Pancreas (tissue), 10 donors: ENCODE measurements at places on chromosomes 13 and 19. TPM values are rescaled to one million over a fixed set of nuclear protein-coding genes. Genes with fewer than 3 reads are reported as not detected.

The KLK15 gene
- not detected for total RNA-seq

The AP1M2 gene
- total RNA-seq, result 48.6 TPM

The SLC5A5 gene
- total RNA-seq, result not detected

The C5AR1 gene
- 10.1 TPM for total RNA-seq

The TECR gene
- 59.2 TPM for total RNA-seq

DNA sequence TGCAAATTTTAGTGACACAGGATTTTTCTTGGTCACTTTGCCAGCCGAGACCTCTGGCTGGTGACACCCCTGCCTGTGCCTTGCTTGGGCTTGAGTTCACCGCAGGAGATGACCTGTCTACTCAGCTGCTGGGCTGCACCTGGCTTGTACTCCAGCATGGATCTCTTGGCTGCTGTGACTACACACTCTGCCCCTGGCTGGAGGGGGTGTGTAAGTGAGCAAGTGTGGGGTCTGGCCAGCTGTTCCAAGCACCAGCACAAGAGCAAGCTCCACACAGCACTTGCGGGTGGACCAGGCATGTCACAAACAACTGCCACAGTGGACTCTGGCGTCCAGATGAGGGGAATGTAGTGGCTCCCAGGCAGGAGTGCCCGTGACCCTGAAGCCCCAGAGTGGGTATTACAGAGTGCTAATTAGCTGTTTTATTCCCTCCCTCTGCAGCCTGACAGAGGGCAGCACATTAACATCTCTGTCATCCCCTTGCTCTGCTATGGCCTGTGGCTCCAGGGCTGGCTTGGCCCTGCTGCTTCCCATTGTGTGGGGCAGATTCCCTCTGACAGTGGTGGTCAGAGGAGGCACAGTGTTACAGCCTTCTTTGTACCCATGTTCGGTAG is 1387.2 kb downstream of the OLFM4 start:
- DNase-seq, result no peak

GRCh38 chr13:111326621-111326965 is 6.2 kb downstream of the TEX29 start:
- DNase-seq, result no peak

- no peak for DNase-seq
These were observed 293.6 kb downstream of the TDRD3 start for GRCh38 chr13:60690604-60691003.

- DNase-seq, result no peak
These were observed 308.8 kb upstream of the PCDH9 start for GRCh38 chr13:67538906-67539305.
